CD14-positive monocyte (primary cell): ENCODE measurements at places on chromosomes 5 and 9.

DNA sequence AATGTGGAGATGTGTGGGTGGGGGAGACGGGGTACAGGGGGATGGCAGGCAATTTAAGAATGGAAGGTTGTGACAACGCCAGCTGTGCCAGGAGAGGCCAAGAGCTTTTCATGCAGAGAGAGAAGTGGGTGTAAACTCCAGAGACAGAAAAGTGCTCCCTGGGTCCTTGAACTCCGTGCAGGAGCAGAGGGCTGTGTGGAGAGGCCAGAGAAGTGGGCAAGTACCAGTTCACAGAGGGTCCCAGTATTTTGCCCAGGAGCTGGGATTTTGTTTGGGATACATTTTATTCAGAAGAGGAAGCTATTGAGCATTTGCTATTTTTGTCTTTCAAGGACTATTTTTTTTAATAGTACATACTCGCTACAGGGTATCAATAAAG is 19.5 kb upstream of the TCERG1 start:
- no peak for DNase-seq

- DNase-seq, result no peak
These were observed 33.3 kb downstream of the DMRT2 start for GRCh38 chr9:1083325-1083913.

DNA sequence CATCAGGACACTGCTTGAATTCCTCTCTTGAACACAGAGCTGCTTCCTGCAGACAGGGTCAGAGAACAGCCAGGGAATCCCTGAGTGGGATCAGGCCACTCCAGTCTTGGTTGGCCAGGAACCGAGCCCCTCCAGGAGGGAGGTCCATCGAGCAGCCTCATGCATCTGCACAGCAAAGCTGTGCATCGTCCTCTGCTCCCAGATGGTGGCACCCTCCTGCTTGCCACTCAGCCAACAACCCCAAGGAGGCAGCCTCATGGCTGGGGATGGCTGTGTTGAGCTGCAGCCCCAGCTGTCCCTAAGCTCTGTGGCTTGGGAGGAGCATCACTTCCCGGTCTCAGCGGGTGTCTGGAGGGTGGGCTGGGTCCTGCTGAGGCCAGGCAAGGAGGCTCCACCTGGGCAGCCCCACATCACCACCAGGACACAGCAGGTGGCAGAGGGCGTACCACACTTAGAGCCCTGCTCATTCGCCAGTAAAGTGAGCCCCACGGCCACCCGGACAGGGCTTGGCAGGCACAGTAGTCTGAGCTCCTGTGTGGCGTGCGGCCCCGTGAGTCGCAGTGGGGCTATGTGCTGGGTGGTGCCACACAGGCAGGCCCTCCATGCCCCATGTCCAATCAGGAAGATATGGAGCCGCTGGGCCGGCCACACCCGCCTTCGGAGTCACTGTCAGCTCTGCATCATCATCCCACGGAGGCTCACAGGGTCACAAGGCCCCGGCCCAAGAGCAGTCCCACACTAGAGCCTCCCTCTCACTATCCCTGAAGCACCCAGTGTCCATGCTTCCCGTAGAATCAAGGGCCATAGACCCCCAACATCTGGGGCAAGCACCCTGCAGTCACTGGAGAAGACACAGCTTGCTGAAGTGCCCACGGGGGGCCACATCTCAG is 11.9 kb downstream of the LPCAT1 start:
- no peak for DNase-seq

DNA sequence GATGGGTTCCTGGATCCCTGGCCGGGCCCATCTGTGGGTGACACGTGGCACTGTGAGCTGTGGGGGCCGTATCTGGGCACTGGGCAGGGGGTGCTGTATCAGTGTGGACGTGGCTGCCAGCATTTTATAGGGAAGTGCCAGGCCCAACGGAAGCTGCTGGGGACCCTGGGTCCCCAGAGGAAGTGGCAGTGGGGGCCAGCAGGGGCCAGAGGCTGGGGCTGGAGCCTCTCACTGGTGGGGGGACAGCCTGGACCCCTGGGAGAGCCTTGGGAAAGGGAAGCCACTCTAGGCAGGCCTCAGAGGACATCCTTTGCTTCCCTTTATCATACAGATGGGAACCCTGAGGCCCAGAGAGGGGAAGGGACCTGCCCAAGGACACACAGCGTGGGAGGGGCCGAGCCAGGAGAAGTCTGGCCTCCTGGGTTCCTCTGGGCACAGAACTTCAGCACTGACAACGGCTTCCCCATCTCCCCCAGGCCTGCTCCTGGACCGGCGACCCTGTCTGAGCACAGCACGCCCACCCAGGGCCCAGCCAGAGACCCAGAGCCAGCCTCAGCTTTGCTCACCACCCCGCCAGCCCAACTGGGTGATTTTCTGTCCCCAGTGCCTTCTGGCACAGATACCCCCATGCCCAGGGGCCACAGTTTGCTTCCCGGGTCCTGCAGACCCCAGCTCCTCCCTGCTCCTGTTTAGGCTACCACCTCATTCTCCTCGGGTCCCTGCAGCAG is 15.5 kb upstream of the LAMC3 start:
- no peak for DNase-seq

DNA sequence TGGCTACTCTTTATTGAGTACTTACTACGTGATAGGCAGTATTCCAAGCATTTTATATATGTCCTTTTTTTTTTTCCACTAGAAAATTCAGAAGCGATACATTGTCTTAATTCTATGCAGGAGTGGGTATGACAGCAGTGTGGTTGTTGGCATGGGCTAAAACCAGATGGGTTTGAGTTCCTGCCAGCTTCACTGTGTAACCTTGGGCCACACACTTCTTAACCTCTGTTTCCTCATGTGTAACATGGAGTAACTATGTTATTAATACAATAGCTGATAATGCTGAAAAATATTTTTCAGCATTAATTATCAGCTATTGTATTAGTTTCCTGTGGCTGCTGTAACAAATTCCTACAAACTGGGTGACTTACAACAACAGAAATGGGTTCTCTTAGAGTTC is 12.0 kb downstream of the SNX18 start:
- no peak for DNase-seq

- DNase-seq, result no peak
These were observed 62.5 kb downstream of the AMBP start for GRCh38 chr9:114015607-114016006.

DNA sequence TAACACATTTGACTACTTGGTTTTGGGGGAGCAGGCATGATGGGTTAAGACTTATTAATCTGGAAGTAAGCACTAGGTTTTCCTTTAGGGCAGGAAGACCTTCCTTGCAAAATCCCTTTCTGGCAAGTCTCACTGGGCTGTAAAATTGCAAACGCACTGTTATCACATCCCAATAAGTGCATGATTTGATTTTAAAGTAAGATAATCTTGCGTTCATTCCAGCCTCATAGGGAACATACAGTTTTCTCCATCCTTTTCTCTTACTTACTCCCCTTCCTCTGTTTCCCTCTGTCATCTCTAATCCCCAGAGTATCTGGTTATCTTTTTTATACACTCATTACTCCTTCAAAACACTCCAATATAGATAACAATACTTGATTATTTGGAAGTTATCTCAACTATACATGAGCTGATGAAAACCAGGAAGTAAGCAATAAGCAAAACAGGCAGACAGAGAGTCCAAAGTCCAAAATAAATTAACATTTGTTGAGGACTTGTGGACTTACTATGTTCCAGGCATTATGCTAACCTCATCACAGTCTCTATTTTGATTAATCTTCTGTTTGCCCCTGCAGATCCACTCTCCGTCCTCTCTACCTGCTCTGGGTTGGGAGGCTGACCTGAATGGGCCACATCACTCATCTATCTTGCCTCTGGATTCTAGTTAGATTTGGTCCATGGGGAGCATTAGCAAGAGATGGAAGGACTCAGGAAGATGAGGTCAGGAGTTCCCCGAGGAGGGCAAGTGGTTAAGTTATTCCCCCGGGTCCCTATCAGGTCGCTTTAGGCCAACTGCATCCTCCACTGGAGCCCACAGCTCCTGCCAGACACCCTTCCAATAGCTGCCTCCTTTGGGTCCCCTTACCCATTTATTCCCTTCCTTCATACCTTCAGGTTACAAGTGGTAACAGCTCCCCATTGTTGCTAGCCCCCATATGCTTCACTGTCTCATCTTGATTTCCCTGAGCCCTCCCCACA is 60.2 kb downstream of the SLC22A5 start:
- DNase-seq, result no peak

GRCh38 chr9:129884220-129885017 is 49.2 kb downstream of the USP20 start:
- peak; percentile 83 for DNase-seq

DNA sequence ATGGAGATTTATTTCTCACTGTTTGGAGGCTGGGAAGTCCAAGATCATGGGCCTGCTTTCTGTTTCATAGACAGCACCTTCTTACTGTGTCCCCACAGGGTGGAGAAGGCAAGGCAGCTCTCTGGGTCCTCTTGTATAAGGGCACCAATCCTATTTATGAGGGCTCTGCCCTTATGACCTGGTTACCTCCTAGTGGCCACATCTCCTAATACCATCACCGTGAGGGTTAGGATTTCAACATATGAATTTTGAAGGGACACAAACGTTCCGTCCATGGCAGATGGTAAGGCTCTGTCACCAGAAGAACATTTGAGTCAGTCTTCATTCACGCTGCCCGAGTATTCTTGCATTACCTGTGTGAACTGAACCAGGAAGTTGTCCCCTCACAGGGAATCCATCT is 48.4 kb downstream of the ANKRD33B start:
- DNase-seq, result no peak

GRCh38 chr5:114449860-114450421 is 88.1 kb downstream of the KCNN2 start:
- DNase-seq, result no peak

DNA sequence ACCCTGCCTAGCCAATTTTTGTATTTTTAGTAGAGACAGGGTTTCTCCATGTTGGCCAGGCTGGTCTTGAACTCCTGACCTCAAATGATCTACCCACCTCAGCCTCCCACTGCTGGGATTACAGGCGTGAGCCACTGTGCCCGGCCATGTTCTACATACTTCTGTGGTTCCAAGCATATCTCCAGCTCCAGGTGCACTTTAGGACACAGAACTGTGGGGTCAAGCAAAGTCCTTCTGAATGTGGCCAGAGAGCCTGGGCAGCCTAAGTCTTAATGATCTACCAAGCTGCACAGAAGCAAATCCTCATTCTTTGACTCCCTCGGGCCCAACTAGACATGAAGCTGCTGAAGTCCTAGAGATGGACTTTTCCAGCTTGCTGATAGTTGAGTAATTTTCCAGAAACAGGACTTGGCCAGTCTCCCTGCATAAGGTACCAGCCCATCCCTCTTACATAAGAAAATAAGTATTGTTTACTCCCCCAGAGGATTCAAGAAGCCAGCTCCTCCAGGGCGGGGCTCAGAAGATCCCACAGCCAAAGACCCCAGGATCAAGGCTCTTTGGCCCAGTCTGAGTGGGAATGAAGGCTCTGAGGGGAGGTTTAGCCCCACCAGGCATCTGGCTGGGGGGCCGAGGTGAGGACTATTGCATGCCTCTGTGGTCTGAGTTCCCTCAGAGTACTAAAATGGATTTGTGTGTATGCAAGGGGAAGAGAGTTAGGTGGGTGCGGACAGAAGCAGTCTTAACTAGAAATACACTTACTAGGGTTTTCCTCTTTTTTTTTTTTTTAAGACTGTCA is 8.7 kb downstream of the CLTB start:
- no peak for DNase-seq

DNA sequence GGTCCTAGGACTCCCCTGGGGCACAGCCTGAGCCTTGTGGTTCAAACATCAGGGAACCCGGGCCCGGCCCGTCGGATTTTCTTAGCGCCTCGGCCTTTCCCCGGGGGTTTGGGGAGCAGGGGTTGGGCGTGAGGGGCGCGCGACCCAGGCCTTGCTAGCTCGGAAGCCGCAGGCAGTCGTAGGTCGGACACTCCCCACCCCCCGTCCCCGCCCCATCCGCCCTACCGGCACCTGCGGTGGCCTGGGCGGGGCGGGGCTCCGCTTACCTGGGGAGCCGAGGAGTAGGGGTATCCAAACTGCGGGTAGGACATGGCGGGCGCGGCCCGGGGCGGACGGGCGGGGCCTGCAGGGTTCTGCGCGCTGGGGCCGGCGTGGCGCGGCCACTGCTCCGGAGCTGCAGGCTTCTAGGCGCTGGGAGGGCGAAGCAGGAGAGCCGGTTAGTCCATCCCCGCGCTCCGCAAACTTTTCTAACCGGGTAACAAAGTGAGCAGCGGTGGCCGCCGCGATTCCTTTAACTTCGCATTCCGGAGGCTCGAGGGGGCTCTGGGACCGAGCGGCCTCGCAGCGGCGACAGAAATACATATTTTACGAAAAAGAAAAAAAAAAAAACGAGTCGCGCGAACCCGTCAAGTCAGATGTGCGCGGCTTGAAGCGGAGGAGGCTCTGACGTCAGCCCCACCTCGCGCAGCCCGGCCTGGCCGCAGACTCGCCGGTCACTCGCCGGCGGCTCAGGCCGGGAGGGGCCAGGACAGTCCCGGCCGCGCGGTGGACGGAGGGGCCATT is at the start of gene IRX4:
IRX4 (minus strand) TSS at position 589 of the 783 bp plus-strand sequence; CDS start at position 311, 278 bp downstream.
- no peak for DNase-seq

DNA sequence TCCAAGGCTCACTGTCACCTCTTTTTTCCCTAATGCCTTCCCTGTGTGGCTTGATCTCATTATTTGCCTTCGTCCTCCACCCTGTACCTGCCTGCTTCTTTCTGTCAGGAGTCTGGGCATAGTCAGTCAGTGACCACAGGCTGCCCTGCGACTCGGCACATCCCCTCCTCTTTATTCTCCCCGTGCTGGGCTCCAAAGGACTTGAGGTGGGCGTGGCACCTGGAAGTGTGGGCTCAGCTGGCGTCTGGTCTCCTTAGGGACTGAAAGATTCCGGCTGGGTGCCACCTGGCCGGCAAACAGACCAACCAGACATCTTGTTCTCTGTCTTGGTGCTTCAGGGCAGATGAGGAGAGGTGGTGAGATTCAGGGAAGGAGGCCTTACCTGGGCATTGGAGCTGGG is 29.6 kb upstream of the PRDM12 start:
- no peak for DNase-seq

DNA sequence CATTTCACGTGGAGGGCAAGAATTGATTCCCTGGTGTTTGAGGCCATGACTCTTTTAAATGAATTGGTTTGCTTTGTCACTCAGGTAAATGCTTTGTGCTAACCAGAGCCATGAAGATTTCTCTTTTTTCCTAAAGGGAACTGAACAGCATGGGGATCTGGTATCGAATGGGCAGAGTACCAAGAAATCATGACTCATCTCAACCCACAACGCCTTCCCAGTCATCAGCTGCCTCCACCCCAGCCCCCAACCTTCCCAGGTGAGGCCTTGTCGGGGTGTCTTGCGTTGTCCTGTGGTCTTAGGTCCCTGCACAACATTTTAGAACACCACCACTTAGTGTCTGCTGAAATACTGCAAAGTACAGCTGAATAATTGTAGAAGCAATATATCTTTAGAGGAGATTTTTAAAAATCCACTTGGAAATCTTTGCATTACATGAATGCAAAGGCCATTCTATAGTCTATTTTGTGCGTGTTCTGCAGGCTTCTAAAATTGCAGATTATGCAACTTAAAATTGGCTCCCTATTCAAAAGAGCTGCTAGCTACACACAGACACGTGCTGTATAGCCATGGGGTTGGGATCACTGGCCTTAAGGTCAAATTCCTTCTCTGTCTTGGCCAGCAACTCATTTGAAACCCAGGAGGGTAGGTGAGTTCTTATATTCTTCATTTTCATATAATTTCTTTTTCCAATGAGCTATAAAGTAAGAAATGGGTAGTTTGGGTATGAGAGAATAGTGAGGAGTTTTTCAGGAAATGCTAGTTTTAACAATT is 69.0 kb downstream of the MVB12B start:
- peak; percentile 29 for DNase-seq

- DNase-seq, result no peak
These were observed 7.7 kb upstream of the GLRX start for GRCh38 chr5:95830226-95830625.
